Tibial nerve (tissue), 4 donors: ENCODE measurements at places on chromosomes 11 and 22. TPM values are rescaled to one million over a fixed set of nuclear protein-coding genes. Genes with fewer than 3 reads are reported as not detected.

DNA sequence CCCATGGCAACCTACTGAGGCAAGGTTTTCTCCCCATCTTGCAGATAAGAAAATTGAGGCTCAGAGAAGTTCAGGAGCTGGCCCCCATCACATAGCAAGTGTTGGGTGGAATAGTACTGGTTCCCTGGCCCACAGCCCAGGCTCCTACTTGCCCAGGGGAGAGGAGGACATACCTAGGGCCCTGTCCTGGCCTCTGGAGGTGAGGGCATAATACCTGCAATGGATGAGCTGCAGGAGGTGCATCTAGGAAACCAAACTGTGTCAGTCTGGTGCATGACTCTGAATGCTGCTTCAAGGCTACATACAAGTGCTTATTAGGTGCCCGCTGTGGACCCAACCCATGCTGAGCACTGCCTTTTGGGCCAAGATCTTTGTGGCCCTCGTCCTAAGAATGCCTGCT is 40.0 kb upstream of the TPBGL start:
- DNase-seq, result no peak

GRCh38 chr22:38243007-38243765 is 29.6 kb downstream of the TMEM184B start:
- no peak for DNase-seq

DNA sequence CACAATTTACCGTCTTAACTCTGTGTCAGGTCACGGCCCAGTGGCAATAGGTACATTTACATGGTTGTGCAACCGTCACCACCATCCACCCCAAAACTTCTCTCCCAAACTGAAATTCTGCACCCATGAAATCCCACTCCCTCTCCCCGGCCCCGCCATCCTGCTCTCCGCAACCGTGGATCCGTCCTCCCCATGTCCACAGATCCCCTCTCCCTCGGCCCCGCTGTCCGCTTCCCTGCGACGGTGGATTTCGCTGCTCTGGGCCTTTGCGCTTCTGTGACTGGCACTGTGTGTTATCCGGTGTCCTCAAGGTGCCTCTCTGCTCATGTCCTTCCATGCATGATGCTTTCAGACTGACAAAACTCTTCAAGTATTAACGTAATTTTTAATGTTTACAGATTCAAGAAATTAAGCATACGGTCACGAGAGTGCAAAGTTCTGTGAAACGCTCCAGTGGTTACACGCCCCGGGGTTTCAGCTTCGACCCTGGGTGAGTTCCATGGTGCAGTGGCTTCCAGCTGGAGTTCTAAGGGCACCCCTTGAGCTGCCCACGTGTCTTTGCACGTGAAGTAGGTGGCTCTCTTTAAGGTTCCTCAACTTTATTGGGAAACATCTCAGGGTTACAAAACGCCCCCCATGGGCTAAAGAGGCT is 76.4 kb downstream of the KCNQ1 start:
- peak; percentile 9 for DNase-seq

DNA sequence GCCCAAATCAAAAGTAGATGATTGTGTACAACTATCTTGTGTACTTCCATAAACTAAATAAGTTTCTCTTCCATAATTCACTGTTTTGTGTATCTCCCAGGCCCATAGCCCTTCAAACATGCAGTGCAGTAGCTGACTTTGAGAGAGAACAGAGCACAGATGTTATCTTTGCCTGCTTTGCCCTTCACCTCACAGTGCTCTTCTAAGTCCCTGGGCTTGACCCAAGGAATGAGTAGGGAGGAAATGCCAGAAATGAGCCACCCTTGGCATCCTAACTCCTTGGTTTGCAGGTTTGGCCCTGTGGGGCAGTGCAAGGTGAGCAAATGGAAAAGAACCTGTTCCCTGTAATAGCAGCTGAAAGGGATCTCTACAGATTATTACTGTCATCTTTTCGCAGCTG is 79.2 kb downstream of the STIM1 start:
- DNase-seq, result no peak

DNA sequence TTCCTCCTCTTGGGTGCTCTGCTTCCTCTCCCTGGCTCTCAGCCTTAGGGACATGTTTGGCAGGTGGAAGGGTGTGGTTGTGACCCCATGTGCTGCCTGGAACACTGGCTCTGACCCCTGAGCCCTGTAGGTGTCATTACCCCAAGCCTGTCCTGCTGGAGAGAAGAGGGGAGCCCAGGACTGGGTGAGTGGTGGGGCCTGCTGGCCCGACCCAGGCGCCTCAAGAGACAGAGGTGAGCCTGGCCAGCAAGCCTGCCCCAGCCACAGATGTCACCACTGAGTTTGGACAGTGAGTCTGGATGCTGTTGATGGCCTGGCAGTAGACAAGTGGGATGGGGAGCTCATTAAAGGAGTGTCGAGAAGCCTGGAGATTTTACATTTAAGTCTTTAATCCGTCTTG is 1112.2 kb downstream of the BRD1 start:
- DNase-seq, result no peak

- no peak for DNase-seq
These were observed 4.5 kb downstream of the PRDM10 start for GRCh38 chr11:129998107-129998506.

GRCh38 chr11:134557571-134558257 is 145.7 kb upstream of the B3GAT1 start:
- DNase-seq, result no peak

GRCh38 chr11:77470504-77470903 is 3.4 kb downstream of the PAK1 start:
- DNase-seq, result no peak

- DNase-seq, result no peak
These were observed 315.7 kb upstream of the C11orf87 start for GRCh38 chr11:109106151-109106906.

GRCh38 chr22:46354176-46354992 is 18.9 kb downstream of the TRMU start:
- no peak for DNase-seq

The CTSF gene
- total RNA-seq, result 322 TPM

The CD248 gene
- total RNA-seq, result 51.3 TPM

The DGCR2 gene
- 58.0 TPM for total RNA-seq

The RBMXL2 gene
- total RNA-seq, result not detected
